ENCODE measurements at places on chromosomes 12 and 14.

DNA sequence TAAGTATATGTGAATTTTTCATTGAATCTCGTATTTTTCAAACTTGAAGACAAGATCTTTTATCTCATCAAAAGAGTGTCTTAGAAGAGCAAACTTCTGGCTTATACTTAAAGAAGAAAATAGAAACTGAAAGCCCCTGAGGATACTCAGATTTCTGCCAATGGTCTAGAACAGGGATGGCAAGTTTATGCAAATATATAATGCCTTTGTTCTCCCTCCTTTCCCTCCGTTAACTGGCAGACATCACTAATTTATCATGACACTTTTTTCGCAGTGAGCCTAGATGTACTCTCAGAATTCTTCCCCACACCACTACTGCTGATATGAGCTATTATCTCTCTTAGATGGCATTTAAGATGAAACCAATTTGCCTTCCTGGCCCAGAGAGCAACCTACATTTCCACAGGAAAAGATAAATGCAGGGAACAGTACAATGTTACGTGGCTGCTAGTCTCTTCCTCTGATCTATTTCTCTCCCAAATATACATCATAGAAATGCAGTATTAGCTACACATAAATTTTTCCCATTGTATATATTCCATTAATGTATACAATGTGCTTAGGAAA is 40.0 kb upstream of the DAAM1 start:
- no peak for DNase-seq

GRCh38 chr12:29299633-29300032 is 81.3 kb downstream of the ERGIC2 start:
- no peak for DNase-seq

DNA sequence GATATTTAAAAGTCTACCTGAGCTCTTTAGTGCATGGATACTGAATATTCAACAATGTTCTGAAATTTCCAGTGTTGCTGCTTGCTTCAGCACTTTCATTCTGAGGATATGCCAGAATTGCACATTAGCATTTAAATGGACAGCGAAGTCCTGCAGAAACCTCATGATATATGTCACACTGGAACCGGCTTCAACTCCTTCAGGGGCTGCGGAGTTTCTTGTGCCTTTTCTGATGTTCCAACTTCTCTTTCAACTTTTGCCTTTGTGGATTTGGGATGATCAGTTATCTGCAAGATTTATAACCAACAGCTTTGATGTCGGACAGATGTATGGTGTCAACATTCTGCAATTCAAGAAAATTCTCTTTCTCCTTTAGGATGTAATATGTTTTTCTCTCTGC is 142.5 kb upstream of the LMNTD1 start:
- DNase-seq: no peak

DNA sequence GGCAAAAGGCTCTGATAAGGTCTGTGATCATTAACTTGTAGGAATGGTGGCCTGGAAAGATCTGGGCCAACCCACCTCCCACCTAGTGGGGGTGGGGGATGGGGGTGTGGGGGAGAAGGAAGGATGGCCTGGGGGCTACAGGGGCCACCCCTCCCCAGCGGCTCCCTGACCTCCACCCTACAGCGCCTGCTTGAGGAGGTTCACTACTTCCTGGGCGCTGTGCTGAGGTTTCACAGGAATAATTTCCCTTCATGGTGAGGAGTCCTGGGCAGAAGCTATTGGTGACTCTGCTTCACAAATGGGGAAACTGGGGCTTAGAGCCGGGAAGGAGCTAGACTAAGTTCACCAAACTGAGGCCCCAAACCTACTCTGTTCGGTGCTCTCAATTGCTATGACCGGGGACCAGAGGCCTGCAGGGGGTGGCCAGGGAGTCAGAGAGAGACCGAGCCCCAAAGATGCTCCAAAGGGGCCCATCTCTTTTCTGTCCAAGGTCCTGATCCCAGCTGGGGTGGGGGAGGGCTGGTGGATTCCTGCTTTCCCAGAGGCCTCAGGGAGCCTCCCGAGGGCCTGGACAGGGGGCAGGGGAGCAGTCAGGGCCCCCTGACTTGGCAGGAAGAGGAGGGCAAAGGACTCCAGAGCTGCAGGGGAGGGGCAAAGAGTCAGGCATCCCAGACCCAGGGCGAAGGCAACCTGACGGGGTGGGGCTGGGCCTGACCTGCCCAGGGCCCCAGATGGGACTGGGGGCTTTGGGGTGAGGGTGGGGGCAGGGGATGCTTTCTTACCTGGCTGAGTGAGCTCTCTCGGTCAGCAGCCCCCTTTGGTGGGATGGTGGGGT is 1.7 kb downstream of the HNF1A start:
- no peak for DNase-seq

All from activated CD4-positive, alpha-beta T cell treated with anti-CD3 and anti-CD28 coated beads, Interleukin-2, amount 50 U/mL, for 24 hours (primary cell).